ENCODE measurements at places on chromosomes 7 and 10. TPM values are rescaled to one million over a fixed set of nuclear protein-coding genes. Genes with fewer than 3 reads are reported as not detected.

- DNase-seq: no peak
These were observed 596.0 kb upstream of the FOXK1 start for GRCh38 chr7:4085937-4086691.

GRCh38 chr10:133359554-133359971 lies 1.7 kb upstream of the FUOM start:
- DNase-seq: no peak

DNA sequence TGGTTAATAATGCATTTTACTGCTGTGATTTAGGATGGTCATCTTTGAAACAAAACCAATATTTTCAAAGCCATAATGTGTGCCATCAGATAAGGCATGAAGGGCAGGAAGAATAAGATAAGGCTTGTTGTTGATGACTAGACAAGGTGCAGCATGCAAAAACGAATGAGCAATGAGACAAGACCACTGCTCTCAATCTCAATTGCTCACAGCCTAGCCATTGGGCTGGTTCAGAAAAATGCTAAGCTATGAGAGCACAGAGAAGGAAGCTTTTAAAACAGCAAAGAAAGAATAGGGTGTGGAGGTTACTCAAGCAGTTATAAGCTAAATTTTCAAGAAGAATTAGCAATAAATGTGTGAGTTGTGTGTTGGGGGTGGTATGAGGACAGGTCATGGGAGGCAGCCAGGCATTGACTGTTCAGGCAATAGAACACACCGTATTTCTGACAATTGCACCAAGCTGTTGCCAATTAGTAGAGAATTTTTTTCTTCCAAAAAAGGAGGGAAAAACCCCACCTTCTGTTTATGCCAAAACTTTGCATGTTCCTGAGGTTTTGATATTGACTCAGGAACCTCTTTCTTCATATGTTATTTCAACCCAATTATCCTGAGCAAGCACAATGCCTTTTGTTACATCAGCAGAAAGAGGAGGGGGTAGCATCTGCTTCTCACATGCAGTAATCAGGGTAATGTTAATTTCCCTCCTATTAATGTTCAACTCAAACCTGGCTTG lies 276.5 kb downstream of the HDAC9 start:
- DNase-seq: no peak

TRPV5 gene
- not detected for polyA plus RNA-seq

SORBS1 gene
- polyA plus RNA-seq: 50.5 TPM

GRCh38 chr10:73865107-73865458 lies 9.3 kb downstream of the CAMK2G start:
- DNase-seq: no peak

GRCh38 chr7:28732071-28732869 lies 225.9 kb downstream of the TRIL start:
- peak; percentile 51 for DNase-seq

DNA sequence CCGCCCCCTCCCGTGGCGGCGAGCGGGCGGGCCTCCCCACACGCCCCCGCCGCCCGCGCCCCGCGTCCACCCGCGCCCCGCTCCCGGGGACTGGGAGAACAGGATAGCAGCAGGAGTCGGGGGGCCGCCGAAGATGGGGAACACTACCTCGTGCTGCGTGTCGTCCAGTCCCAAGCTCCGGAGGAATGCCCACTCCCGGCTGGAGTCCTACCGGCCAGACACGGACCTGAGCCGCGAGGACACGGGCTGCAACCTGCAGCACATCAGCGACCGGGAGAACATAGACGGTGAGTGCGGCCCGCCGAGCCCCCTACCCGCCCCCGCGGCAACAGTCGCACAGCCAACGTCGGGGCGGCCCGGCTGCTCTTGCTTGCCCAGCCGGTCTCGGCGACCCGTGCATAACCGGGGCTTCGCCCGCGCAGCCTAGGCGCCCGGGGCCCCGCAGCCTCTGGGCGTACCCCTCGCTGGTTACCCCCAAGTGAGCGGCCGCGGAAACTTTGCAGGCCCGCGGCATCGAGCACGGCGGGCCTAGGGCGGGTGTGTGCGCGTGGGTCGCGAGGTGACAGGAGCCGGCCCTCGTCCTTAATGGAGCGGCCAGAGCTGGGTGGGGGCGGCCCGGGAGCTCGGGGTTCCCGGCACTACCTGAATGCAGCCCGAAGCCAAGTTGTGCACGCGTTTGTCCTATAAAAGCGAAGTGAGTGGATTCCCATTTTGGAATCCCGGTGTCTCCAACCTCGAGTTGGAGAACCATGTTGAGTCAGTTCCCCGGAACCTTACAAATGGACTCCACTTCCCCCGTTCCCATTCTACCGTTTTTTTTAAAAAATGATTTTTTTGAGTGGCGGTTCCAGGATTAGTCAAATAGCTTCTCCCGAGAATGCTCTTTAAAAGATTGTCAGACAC lies 863 bp downstream of the CCNY start:
- DNase-seq: peak; percentile 45

- DNase-seq: no peak
These were observed 74.9 kb downstream of the TCF7L2 start for GRCh38 chr10:113024930-113025329.

GRCh38 chr10:93921338-93921737 lies 27.6 kb downstream of the SLC35G1 start:
- peak; percentile 67 for DNase-seq

GRCh38 chr7:92836489-92836999 lies at the start of gene CDK6:
Gene CDK6, minus strand, starts transcription at chr7:92836573. Its CDS starts 3,250 bp downstream, at chr7:92833323.
- peak; percentile 75 for DNase-seq

- DNase-seq: no peak
These were observed 6.7 kb downstream of the ZNF713 start for GRCh38 chr7:55893940-55894339.

DNA sequence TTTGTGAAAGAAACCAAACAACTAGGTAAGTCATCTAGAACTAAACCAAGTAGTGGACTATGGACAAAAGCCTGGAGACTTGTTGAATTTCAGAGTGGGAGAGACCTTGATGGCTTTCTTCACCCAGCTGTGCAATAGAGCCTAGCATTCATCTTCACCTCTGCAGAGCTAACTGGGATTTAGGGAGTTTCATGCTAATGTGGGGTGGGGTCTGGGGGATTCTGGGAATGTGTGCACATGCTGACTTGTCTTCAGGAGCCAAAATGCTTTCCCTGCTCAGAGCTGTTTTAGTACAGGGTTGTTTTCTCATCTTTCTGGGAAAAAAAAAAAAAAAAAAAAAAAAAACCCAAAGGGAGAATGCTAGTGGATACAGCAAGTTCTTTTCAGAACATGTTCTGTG lies 81.3 kb upstream of the ARHGAP21 start:
- DNase-seq: no peak

- DNase-seq: no peak
These were observed 30.5 kb downstream of the ARMC3 start for GRCh38 chr10:22958338-22958737.

LEP gene
- not detected for polyA plus RNA-seq

DNA sequence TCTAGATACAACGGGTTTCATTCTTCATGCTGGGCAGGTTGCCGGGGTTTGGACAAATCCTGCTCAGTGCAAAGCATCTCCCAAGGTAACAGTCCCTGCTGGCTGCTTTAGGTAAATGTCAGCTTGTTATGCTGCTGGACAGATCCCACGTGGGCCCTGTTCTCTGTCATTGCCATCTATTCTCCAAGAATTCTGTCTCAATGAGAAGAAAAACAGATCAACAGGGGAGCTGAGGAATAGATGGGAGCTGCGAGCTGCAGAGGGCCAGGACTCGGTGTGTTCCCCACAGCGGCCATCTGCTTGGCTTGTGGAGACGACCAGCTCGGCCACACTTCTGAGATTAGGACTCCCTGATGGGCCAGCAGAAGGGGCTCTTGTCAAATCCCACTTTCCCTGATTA lies 235.2 kb downstream of the DPP6 start:
- DNase-seq: no peak

GRCh38 chr10:23198610-23198939 lies 6.5 kb downstream of the PTF1A start:
- DNase-seq: peak; percentile 68

DNA sequence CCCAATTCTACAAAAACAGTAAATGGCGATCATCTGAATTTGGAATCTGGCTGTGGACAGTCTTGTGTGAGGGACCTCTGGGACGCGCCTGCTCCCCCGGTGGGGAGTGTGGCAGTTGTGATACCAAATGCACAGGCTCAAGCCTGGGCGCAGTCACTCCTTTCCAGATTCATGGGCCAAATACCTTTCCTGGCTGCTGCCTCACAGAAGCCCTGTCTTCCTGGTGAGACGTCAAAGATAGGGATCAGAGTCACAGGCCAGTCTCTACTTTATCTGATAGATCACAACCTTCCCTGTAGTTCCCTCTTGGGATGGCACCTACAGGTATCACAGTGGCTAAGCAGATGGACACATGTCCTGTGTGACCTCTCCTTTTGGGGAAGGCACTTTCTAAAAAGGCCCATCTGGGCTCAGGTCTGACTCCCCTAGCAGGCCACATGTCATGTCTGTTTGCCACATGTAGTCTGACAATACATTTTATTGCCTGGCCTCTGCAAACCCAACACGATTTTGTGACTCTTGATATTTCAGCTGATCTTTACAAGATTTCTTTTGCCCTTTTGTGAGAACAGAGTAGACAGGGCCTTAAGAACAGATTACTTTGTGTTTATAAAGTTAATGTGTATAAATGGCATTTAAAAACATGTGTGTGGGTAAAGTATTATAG lies 150.1 kb downstream of the SNX10 start:
- no peak for DNase-seq

GRCh38 chr7:107386548-107387102 lies 83.2 kb upstream of the GPR22 start:
- no peak for DNase-seq

DNA sequence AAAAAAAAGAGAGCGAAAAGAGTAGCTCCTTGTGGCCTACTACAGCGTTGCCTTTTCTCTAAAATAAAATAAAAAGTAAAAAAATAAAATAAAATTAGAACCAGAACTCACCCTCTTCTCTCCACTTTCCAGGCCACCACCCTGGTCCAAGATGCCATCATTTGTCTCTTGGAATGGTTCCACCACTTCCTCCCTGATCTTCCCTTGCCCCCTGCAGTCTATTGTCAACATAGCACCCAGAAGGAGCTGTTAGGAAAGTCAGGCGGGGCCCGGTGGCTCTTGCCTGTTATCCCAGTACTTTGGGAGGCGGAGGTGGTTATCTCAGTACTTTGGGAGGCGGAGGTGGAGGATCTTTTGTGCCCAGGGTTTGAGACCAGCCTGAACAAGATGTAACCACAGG lies 7.6 kb upstream of the GRID2IP start:
- DNase-seq: peak; percentile 87

CALHM1 gene
- 0.11 TPM for polyA plus RNA-seq

IFIT1B gene
- 0.10 TPM for polyA plus RNA-seq

WDFY4 gene
- polyA plus RNA-seq: not detected

ADCYAP1R1 gene
- polyA plus RNA-seq: 1.8 TPM

DNA sequence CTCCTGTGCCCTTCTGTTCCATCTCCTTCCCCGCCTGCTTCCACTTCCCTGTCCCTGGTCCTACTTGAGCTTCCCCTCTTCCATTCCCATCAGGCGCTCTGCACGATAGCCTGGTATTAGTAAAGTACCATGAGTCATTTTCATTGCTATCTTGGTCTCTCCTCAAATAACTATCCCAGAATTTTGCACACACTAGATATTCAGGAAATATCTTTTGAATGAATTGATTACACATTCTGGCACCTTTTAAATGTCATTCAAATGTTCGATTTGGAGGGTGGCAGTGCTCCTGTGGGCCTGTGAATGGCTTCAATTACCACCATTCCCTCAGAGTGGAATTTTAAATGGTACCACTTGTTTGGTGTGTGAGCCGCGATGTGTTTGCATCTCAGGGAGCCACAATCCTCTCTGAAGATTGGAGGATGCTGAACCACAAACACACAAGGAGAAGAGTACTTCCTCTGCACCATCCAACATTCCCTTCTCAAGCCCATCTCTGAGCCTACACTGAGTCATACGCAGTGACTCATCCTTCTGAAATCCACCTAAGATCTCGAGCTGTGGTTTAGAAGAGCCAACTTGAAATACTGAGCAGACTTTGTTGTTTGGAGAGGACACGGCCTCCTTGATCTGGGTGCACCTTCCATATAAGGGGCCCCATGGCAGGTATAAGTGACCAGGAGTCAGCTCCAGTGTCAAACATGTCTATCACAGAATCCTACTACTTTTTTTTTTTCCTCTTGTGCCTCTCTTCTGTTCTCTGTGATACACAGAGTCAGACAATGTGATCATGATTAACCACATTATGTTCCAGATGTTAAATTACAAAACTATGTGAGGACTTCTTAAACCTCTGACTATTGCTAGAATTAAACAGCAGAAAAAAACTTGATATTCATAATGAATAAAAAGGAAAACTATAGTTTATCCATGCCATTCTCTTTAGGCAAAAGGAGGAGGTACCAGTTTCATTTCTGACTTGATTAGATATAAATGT lies 81.9 kb downstream of the BMPER start:
- no peak for DNase-seq

FOXI2 gene
- 1.1 TPM for polyA plus RNA-seq

GRCh38 chr10:92750791-92751533 lies 61.2 kb downstream of the HHEX start:
- DNase-seq: no peak

- DNase-seq: no peak
These were observed 72.3 kb upstream of the CACUL1 start for GRCh38 chr10:118827053-118827452.

DNA sequence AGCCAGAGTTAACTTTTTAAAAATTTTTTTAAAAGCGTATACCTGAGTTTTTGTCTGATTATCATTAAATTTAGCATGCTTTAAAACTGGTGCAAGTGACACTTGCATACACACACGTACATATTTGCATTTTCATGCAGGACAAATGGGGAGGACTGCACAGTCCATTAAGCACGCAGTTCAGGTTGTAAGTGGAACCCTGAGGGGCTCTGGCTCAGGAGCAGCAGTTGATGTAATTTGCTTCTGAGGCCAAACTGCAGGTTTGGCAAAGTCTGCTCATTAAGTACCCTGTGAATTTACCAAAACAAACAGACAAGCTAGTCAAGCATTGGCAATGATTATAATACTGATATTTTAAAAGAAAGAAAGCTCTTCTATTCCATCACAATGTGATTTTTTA lies 215.8 kb upstream of the PFKP start:
- DNase-seq: no peak

VSIR gene
- polyA plus RNA-seq: not detected

DNA sequence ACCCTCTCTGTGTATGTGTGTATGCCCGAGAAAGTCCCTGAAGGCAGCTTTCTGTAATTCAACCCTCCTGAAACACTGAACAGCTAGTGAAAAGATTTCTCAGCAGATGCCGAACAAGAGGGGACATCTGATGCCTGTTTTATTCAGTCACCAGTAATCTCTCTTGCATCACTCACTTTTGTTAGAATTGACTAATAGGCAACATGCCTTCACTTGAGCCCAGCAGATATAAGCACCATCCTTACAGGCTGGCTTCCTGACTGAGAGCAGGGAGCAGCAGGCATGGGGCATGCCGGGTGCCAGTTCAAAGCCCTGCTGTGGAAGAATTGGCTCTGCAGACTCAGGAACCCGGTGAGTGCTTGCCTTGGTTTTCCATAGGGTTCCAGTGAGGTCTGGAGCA lies at the start of gene ABCA13:
ABCA13 (plus strand) TSS at position 257 of the 400 bp plus-strand sequence; CDS start at position 283, 26 bp downstream.
- DNase-seq: no peak

DNA sequence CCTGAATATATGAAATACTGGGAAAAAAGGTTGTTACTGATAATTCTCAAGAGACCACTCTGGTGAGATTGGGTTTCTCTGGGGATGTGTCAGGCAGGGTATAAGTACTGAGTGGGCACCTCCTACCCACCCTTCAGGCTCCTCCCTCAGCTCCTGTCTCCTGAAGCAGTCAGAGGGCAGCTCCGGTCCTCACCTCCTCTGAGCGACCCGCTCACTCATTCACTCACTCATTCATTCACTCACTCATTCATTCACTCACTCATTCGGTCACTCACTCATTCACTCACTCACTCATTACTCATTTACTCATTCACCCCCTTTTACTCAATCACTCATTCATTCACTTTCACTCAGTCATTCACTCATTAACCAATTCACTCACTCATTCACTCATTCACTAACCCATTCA lies 6.9 kb upstream of the PFKP start:
- DNase-seq: no peak

All from GM23338 (cell line).